ENCODE measurements at places on chromosomes 3 and 15.
A peak's percentile ranks its signal among the peaks of the same experiment; 100 is the strongest.

- DNase-seq, result no peak
Measured at GRCh38 chr3:134713671-134714070, 62.8 kb upstream of the KY start.

DNA sequence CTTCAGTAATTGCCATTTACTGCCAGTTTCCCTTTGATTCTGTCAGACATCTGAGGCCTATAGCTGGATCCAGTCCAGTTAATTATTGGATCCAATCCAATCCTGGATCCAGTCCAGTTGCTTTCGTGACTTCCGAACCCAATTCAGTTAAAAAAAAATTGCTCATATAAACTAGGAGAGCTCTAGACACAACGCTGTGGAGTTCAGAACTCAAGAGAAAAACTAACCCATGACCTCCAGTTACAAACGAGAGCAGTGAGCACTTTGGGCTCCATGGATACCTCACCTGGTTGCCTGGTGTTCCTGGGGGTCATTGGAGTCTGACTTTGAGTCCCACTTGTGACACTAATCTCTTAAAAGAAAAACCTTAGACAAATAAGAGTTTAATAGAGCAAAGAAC, 269.8 kb downstream of the THSD4 start:
- DNase-seq, result no peak

- no peak for DNase-seq
Measured at GRCh38 chr15:78682004-78682651, 41.1 kb upstream of the CHRNB4 start.

DNA sequence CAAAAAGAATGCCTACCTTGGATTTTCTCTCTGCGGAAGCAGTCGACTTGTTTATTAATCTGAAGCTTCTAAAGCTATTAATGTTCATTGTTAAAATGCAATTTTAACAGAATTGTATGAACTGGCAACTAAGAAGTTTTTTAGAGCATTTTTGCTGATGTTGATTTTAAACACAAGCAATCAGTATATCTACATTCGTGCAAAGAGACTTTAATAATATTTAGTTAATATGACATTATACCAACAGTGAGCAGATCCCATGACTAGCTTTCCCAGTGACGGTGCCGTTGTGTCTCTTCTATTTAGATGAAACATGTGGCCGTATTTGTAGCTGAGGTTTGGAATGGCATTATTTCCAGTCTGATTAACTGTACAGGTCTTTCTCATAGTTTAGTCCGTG, 88.0 kb downstream of the PEX5L start:
- DNase-seq, result no peak

GRCh38 chr15:40744815-40745152, 10.3 kb downstream of the RMDN3 start:
- no peak for DNase-seq

GRCh38 chr3:195271410-195272243, 668 bp upstream of the XXYLT1 start:
- peak; percentile 35 for DNase-seq
